ENCODE measurements at places on chromosomes 1 and 21.

GRCh38 chr1:162010175-162010506, 13.5 kb downstream of the OLFML2B start:
- no peak for DNase-seq

DNA sequence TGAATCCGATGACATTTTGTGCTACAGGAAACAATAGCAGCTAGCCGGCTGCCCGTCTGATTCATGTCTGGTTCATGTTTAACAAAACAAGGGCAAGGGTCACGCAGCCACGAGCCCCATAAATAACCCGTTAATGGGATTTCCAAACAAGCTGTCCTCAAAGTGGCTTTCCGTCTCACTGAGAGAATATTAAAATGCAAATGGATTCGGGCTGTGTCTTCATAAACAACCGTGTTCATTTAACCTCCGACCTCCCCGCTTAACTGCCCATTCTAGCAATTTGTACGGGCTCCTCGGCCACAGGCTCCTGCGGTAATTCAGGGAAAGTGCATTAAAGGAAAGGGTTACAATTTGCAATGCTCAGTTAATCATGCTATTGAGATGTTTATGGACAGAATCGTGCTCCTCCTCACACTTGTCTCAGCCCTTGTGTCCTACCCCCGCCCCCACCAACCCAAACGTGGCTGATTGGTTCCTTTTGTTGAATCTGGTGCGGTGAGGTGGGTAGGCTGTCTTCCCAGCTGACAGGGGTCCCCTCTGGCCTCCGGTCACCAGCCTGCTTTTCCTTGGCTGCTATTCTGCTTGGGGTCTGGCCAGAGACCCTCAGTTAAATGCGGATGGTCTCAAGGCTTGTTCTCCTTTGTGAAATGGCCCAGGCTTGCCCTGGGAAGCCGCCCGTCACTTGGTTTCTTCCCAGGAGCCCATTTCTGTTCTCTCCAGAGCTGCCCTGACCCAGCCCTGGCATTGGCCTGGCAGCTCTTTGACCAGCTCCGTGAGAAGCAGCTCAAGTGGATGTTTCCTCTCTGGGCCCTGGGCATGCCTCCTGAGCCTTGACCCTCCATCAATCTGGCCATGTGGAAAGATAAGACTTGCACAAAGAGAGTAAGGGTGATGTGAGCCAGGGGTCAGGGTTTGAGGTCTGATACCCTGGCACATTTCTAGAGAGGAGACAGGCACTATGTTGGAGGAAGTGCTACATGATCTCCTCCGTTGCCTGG, 200.7 kb upstream of the POU3F1 start:
- DNase-seq, result peak; percentile 19

DNA sequence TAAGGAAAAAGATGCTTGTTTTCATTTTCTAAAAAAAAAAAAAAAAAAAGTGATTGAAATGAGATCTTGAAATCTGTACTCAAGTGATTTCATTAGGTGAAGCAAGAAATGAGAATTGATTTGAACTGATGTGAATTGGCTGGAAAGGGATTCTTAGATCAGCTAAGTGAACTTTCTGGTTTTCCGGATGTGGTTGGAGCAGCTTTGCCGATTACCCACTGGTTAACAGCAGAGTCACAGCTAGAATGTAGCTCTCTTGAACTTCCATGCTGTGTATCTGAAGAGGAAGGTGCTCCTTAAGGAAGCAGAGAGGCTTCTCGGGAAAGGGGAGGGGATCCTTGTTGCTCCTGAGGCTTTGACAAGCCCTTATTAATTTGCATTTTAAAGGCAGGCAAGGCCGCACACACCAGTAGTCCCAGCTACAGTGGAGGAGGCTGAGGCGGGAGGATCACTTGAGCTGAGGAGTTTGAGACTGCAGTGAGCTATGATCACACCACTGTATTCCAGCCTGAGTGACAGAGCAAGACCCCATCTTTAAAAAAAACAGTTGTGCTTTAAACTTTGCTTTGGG, 28.7 kb upstream of the PWP2 start:
- DNase-seq, result no peak

GRCh38 chr21:26739189-26739588, 106.0 kb downstream of the ADAMTS1 start:
- DNase-seq, result no peak

- DNase-seq, result peak; percentile 41
Observed at GRCh38 chr1:236365999-236366570, 28.0 kb upstream of the EDARADD start.

DNA sequence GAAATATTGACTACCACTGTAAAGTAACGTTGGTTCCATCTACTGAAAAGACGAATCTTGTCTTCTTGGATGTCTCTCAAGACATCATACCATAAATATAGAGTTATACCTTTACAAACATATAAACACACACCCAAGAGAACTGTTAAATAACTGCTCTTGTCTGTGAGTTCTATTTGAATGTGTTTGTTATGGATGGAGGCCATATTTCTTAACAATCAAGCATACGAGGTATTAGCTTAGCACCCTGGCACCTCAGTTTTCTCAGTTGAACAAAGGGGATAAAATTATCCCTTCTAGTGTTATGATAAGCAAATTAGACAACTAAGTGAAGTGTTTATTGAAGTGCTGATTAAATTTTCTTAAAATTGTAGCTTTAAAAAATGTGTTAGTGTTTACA, 336.6 kb upstream of the ZRANB2 start:
- no peak for DNase-seq

- no peak for DNase-seq
Observed at GRCh38 chr21:36323032-36323431, 3.0 kb downstream of the MORC3 start.

- DNase-seq, result peak; percentile 4
Observed at GRCh38 chr1:196372896-196373536, 235.2 kb downstream of the KCNT2 start.

DNA sequence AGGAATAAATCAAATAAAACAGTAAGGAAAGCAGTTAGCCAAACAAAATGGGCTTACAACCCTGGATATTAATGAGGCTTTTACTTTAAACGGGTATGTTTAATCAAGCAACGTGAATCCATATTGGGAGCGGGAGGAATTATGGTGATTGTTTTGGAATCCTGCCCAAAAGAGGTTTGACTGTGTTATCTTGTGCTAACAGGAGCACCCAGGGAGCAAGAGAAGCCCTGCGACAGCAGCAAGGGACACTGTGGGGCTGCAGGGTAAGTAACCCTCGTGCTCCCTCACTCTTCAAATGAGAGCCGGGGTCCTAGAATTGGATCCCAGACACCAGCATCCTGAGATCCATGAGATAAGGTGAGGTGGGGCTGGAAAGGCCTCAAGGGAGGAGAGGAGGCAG, 72.6 kb upstream of the PGBD5 start:
- DNase-seq, result no peak

DNA sequence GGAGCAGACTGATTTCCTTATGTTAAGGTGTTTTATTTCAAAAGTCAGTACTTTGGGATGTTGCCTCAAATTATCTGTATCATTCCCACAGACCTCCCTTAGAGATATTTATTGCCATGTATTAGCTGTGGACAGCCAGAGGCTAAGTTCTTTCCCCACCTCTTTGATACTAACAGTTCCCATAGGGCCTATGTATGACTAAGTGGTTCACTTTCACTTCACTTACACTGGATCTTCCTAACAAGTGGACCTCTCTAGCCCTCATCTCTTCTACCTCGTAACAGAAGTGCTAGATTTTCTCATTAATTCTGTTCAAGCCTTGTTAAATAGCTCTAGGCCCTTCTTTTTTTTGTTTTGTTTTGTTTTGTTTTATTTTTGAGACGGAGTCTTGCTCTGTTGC, 6.2 kb downstream of the TRAF5 start:
- DNase-seq, result no peak

GRCh38 chr1:219090607-219091006, 83.1 kb upstream of the LYPLAL1 start:
- no peak for DNase-seq

- DNase-seq, result peak; percentile 79
Observed at GRCh38 chr1:36703526-36704208, 221.0 kb upstream of the CSF3R start.

- no peak for DNase-seq
Observed at GRCh38 chr1:158021721-158022120, 28.3 kb downstream of the KIRREL1 start.

DNA sequence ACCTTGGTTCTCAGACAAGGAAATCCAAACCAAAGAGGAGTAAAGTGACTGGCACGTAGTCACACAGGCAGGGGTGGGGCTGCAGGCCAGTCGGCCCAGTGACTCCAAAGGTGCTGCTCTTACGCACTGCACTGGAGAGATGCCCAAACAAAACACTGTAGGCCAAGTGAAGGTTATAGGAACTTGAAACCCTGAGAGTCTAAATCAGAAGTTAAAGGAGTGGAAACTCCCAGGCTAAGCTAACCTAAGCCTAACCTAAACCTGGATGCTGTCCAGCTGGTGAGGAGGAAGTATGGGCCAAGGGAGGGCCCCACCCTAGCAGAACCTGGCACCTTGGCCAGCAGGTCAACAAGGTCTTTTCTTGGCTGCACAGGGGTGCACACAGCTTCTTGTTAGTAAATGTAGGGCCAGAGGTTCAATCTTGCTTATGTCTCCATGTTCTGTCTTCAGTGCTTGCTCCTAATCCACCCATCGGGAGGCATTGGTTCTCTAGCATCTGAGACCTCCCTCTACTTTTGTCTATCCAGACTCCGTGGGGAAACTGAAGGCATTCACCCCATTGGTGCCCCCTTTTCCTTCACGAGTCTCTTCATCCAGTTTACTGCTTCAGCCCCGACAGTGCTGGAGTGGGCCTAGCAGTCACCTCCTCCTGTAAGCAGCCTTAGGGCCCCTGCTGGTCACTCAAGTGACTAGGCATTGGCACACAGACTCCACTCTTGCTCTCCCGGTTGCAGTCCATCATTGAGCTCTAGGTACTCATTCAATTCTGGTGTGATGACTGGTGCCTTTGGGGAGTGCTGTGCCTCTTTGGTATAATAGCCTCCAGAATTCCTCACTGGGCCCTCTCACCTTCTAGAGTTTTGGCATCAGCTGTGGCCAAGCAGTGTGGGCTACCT, 12.9 kb upstream of the TMEM125 start:
- DNase-seq, result no peak

DNA sequence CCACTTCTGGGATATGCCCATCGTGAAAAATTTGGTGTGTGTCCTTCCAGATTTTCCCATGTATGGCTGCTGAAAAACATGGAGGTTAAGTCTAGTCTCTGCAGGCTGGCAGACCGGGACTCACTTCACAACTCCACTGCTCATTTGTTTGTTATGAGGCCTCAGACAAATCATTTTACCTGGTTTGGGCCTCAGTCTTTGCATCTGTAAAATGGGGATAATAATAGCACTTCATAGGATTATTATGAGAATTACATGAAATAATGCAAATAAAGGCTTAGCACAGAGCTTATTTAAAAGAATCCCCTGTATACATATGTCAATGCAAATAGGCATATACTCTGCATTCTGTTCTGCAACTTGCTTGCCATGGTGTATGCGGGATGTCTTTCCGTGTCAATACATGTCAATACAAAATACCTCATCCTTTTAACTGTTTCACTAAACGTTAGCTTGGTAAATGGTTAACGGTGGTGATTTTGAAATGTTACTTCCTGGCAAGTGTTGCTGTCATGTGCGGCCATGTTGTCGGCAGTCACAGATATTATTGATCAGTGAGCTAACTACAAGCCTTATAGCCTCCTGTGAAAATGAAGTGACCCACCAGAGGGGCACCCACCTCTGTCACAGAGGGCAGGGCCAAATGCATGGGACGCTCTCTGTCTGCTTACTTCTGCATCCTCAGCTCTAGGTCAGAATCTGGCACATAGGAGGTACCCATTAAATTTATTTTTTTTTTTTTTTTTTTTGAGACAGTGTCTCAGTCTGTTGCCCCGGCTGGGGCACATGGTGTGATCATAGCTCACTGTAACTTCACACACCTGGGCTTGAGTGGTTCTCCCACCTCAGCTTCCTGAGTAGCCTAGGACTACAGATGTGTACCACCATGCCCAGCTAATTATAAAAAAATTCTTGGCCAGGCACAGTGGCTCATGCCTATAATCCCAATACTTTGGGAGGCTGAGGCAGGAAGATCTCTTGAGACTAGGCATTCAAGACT, 4.3 kb downstream of the LCK start:
- no peak for DNase-seq

DNA sequence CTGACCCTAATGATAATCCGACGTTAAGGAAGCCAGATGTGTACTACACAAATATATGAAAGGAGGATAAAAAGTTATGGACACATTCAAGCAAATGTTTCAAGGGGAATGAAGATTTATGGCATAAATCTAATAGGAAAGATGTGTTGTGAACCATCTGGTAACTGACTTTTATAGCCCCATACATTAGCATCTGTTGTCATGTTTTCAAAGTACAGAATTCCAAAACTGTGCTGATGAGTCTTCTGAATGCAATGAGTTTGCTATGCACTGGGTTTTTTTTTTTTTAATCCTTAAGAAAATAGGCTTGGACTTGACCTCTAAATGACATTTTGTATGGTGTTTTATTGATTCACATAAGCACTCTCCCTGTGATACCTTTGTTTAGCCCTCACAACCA, 158.5 kb upstream of the ESRRG start:
- DNase-seq, result no peak

GRCh38 chr1:205630241-205630640, 1.6 kb downstream of the ELK4 start:
- DNase-seq, result no peak

DNA sequence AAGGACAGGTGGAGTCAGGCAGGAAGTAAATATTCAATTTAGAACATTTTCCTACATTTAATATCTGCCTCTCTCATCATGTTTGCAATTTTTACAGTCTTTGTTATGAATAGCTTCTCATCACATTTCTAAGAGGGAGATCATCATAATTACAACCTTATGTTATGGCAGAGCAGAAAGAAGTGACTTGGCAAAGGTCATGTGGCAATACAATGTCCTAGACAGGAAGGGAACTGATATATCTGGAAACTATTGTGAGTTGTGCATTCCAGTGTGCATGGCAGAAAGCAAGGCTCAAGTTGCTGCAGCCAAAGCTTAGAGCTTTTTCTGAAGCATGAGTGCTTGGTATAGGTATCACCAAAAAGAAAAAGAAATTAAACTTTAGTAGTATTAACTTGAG, 43.8 kb upstream of the PRRX1 start:
- no peak for DNase-seq

- DNase-seq, result peak; percentile 12
Observed at GRCh38 chr1:111690306-111690617, 48.9 kb downstream of the INKA2 start.

- DNase-seq, result no peak
Observed at GRCh38 chr1:119987686-119988085, 81.8 kb downstream of the NOTCH2 start.

GRCh38 chr1:57206038-57206437, 217.8 kb downstream of the DAB1 start:
- no peak for DNase-seq

- DNase-seq, result peak; percentile 36
Observed at GRCh38 chr1:2821966-2822620, 20.6 kb upstream of the TTC34 start.

DNA sequence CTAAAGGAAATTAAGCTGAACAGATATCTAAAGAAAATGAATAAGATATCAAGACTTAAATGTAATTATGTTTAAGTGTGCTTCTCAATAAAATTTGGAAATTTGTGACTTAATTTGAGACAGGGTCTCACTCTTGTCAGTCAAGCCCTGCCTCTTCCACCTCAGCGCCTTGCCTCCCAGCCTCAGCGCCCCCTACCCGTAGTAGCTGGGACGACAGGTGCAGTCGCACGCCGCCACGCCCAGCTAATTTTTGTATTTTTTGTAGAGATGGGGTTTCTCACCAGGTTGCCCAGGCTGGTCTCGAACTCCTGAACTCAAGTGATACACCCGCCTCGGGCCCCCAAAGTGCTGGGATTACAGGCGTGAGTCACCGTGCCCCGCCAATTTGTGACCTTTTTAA, 117.0 kb downstream of the CLEC20A start:
- no peak for DNase-seq

GRCh38 chr1:59903141-59903754, 23.3 kb downstream of the CYP2J2 start:
- DNase-seq, result no peak
